ENCODE measurements at places on chromosomes 3 and 15.

GRCh38 chr3:184275961-184276910 is at the start of gene ECE2:
ECE2 (plus strand) TSS chr3:184276022; CDS start chr3:184276154, 132 bp downstream.
- DNase-seq, result no peak

- no peak for DNase-seq
Observed at GRCh38 chr3:155675094-155675493, 69.8 kb downstream of the PLCH1 start.

GRCh38 chr3:10975695-10976234 is 16.8 kb upstream of the SLC6A1 start:
- no peak for DNase-seq

GRCh38 chr3:16940769-16941700 is 56.3 kb downstream of the PLCL2 start:
- no peak for DNase-seq

DNA sequence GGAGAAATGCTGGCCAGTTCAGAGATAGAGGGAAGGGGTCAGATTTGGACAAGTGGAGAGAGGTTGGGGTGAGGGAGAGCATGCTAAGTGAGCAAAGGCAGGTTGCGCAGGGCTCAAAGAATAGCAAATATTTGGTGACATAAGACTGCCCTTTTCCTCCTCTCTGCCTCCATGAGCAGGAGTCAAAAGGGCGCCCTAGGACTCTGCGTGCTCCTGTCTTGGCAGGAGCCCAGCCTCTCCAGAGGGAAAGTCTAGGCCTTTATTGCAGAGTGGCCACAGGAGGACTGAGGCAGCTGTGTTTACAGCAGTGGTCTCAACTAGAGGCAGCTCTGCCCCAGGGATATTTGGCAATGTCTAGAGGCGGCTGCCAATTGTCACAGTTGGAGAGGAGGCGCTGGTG is 165.6 kb downstream of the FAM43A start:
- DNase-seq, result no peak

GRCh38 chr3:88150371-88150770 is 612 bp downstream of the C3orf38 start:
- peak; percentile 78 for DNase-seq

- no peak for DNase-seq
Observed at GRCh38 chr3:110243081-110243480, 828.5 kb upstream of the NECTIN3 start.

- DNase-seq, result no peak
Observed at GRCh38 chr15:57731530-57732103, 25.1 kb downstream of the POLR2M start.

DNA sequence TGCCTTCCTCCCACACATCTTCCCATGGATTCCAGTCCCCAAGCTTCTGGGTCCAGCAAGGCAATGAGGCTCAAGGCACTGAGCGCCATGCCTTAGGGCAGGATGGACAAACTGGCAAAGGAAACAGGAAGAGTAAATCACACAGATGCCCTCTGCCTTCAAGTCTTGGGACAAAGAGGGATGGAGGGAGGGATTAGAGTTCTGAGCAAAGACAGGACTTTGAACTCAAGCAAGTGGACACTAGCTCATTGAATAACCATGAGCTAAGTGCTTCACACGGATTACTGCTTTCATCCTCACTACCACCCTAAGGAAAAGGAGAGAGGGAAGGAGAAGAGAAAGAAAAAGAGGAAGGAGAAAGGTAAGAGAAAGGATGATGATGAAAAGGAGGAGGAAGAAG is 7.6 kb upstream of the THBS1 start:
- DNase-seq, result no peak

DNA sequence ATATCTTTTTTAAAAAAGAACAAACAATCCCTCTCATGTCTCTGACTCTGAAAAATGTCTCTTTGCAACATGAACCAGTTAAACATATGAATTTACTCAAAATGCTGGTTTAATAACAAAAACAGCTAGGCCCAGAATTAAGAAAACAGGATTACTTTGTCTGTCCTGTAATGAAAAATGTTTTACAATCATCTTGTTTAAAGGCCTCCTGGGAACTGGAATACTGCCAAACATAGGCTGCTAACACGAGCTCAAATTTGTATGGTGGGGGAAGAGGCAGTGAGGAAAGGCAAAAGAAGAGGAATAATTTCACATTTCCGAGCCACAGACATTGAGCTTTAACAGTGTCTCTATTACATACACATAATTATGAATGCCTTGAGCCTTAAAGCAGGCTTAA is 61.7 kb upstream of the PPIB start:
- no peak for DNase-seq

- no peak for DNase-seq
Observed at GRCh38 chr3:65746848-65747247, 291.9 kb downstream of the MAGI1 start.

- DNase-seq, result peak; percentile 43
Observed at GRCh38 chr3:182979674-182980191, 605 bp downstream of the DCUN1D1 start.

- no peak for DNase-seq
Observed at GRCh38 chr15:47409600-47409999, 307.7 kb upstream of the SEMA6D start.

GRCh38 chr3:123725652-123726400 is 141.0 kb upstream of the HACD2 start:
- DNase-seq, result no peak
